ENCODE measurements at places on chromosomes 7 and 10. TPM values are rescaled to one million over a fixed set of nuclear protein-coding genes. Genes with fewer than 3 reads are reported as not detected.

- peak overlapping the region; percentile 31 for H3K4me3 ChIP-seq
- no peak for DNase-seq
- H3K36me3 ChIP-seq: no peaks in the 10 kb centered on the region
- peaks cover 12% of the 10 kb centered on the region for H3K27me3 ChIP-seq
Observed at GRCh38 chr10:55630491-55631056, 730.5 kb downstream of the ZWINT start.

DNA sequence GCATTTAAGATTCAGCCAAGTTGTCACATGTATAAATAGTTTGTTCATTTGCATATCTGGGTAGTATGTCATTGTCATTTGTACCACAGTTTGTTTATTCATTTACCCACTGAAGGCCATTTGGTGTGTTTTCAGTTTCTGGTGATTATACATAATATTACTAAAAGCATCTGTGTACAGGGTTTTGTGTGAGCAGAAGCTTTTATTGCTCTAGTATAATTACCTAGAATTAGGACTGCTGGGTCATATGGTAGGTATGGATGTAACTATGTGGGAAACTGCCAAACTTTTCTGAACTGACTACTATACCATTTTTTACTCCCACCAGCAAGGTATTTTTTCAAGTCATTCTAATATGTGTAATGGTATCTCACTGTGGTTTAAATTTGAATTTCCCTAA is 584.0 kb upstream of the GHITM start:
- no peaks in the 10 kb centered on the region for H3K4me1 ChIP-seq
- H3K4me3 ChIP-seq: no peak overlapping the region
- H3K27ac ChIP-seq: no peak overlapping the region
- H3K36me3 ChIP-seq: no peaks in the 10 kb centered on the region

Gene AKR1C4
- not detected for total RNA-seq

DNA sequence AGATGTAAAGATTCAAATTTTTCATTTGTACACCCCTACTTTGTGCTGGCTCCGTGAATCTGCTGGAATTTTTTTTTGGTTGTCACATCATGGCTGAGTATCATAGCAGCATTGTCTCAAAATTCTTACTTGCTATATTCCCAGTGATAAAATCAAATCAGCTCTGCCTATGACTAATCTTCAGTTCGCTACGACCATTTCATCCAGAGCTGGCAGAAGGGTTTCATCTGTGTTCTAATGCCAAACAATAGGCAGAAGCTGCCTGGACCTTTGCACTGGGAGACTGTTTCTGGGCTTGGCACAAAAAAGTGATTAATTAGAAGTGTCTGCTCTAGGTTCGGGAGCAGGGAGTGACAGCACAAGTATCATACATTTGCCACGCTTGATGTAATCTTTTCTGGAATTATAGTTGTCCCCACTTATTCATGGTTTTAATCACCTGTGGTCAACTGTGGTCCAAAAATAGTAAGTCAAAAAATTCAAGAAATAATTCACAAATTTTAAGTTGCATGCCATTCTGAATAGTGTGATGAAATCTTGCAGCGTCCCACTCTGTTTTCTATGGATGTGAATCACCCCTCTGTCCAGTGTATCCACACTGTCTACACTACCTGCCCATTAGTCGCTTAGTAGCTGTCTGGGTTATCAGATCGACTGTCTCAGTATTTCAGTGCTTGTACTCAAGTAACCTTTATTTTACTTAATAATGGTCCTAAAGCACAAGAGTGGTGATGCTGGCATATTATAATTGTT is 120.5 kb upstream of the IMMP2L start:
- H3K4me1 ChIP-seq: no peaks in the 10 kb centered on the region
- H3K27ac ChIP-seq: no peak overlapping the region
- no peaks in the 10 kb centered on the region for H3K27me3 ChIP-seq
- no peak overlapping the region for H3K4me3 ChIP-seq
- H3K36me3 ChIP-seq: no peaks in the 10 kb centered on the region

DNA sequence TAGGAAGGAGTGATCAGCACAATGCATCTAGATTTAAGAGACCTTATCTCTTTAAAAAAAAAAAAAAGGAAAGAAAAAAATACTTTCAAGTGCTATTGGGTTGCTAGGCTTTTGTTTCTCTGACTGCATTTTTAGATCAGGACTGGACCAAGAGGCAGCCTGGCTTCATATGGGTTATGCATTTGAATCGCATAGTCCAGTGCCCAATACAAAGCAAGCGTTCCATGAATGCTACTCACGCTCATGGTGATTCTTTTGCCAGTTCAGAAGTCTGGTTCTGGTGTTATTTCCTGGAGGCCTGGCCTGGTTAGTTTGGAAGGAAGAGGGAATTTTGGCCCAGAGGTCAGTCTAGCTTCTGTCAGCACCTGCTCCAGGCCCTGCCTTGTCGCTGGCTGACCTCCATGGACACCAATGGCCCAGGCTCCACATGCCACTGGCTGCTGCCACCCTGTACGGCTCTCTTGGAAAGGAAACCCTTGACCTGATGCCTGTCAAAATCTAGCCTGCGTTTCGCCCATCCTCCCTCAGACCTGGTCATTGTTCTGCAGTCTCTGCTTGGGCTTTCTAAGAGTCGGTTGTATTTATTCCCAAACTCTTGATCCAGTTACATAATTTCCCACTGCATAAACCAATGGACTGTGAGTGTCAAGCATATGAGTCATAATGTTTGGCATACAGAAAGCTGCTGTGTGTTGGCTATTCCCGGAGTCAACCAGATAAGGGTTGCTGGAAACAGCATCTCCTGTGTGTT is 74.3 kb upstream of the MKX start:
- no peaks in the 10 kb centered on the region for H3K27me3 ChIP-seq
- no peak for DNase-seq
- no peak overlapping the region for H3K27ac ChIP-seq
- H3K4me1 ChIP-seq: no peaks in the 10 kb centered on the region
- no peak overlapping the region for H3K4me3 ChIP-seq
- H3K36me3 ChIP-seq: no peaks in the 10 kb centered on the region

DNA sequence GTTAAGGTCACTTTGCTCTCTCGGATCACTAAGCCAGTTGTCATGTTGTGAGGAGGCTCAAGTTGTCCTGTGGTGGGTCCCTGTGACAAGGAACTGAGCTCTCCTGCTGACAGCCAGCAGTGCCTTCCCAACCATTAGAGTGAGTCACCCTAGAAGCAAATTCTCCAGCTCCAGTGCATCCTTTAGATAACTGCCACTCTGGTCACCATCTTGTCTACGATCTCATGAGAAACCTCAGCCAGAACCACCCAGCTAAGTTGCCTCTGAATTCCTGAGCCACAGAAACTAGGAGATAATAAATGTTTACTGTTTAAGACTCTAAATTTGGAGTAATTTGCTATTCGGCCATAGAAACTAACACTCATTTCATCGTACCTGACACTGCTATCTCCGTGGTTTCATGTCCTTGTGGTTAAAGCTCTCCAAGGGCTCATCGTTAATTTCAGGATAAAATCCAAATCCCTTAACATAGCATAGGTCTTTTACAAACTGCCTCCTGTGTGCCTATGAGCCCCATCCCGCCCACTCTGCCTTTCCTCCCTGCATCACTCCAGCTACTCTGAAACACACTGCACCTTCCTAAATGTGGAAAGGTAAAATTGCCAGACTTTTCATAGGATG is 56.5 kb upstream of the WIPF3 start:
- no peaks in the 10 kb centered on the region for H3K4me1 ChIP-seq
- DNase-seq: no peak
- H3K36me3 ChIP-seq: no peaks in the 10 kb centered on the region
- no peaks in the 10 kb centered on the region for H3K27me3 ChIP-seq
- H3K27ac ChIP-seq: no peak overlapping the region
- H3K4me3 ChIP-seq: no peak overlapping the region

DNA sequence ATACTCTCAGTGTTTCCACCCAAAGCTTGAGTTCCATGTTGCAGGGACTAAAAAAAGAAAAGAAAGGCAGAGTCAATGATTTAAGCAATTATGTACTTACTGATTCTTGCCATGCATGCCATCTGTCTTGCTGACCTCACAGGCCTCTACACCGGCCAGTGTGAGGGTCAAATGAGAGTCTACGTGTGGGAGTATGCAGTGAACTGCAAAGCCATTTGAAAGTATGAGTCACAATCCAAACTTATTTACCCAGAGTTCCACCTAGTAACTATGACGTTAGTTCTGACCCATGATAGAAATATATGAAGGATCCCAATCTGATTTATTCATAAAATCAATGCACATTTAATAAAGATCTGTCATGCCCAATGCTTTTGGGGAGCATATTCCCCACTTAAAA is 26.5 kb downstream of the PDE1C start:
- no peak overlapping the region for H3K4me3 ChIP-seq
- no peaks in the 10 kb centered on the region for H3K36me3 ChIP-seq
- DNase-seq: no peak
- H3K27ac ChIP-seq: no peak overlapping the region

DNA sequence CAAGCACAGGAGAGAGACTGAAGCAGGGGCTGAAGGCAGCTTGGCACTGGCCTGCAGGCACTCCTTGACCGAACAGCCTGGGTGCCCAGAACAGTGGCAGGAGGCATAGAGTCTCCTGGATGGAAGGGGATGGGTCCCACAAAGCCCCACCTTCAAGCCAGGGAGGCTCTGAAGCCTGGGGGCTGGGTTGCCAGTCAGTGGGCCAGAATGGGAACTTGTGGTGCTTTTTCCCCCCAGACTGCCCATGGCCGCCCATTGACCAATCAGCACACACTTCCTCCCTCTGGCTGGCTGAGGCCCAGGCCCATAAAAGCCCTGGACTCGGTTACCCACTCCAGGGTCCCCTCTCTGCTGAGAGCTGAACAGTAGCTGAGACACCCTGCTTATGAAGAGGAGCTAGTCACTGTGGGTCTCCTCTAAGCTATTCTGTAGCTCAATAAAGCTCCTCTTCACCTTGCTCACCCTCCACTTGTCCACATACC is 109.6 kb downstream of the ELAPOR2 start:
- no peaks in the 10 kb centered on the region for H3K36me3 ChIP-seq
- H3K27ac ChIP-seq: no peak overlapping the region
- DNase-seq: no peak

Gene ADCY1
- 1.1 TPM for total RNA-seq

Gene HOXA3
- 13.3 TPM for total RNA-seq

DNA sequence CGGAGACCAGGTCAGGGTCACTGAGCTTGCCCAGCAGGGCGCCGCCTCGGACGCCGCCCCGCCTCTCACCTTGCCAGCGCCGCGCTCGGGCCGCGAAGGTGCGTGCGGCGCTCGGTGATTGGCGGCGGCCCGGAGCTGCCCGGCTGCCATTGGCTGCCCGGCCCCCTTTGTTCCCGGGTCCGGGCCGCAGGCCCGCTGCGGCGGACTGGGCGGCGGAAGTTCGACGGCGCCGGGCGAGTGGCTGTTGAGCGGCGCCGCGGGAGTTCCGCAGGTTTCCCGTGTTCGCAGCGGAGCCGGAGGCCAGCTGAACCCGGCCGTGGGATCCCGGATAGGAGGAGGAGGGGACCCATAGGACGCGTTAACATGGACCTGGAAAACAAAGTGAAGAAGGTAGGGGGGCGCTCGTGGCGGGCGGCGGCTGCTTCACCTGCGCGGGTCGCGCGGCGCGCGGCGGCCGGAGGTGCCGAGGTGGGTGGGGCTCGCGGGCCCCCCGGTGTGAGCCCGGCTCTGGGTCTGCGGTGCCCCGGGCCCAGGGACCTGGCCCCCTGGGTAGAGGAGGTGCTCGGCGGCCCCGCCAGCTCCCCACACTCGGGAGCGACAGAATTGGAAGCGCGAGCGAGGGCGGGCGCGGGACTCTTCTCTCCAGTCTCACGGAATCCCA is at the start of gene TES:
TSS of gene TES (plus strand) at position 195 of the 661 bp plus-strand sequence. CDS start at position 364, 169 bp downstream.
- no peaks in the 10 kb centered on the region for H3K27me3 ChIP-seq
- no peaks in the 10 kb centered on the region for H3K36me3 ChIP-seq
- H3K4me1 ChIP-seq: no peaks in the 10 kb centered on the region
- DNase-seq: peak; percentile 85

DNA sequence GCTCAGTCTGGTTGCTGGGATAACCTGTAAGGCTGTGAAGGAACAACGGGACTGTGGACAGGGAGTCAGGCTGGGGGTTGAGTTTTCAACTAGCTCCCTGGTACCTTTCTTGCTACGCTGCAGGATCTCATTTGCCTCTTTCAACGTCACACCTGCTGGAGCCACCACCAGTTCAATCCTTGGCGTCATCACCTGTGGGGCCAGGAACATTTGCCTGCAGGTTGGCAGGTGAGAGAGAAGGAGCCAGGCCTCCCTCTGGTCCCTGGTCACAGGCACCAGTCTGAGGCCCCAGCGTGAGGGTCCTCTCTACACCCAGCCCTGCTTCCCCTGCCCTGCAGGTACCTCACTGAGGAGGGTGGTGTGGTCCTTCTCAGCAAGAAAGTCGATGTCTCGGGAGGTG is 9.8 kb downstream of the IMPDH1 start:
- DNase-seq: no peak
- H3K4me1 ChIP-seq: peaks cover 6% of the 10 kb centered on the region
- H3K4me3 ChIP-seq: no peak overlapping the region
- no peaks in the 10 kb centered on the region for H3K27me3 ChIP-seq

DNA sequence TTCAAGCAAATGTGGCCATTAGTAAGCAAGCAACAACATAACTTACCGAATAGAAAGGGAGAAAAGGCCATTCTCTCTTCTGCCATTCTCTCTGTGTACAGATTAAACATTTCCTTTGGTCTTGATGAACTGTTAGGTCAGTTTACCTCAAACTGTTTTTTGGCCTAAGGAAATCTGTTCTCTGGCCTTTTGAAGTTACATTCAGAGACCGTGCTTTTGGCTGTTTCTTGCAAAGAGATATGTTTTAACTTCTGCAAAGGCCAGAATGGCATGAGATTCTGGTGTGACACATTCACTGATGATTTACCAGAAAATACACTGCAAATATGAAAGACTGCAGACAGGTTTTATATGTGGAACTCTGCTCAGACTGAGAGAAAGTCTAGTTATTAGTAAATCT is 22.2 kb downstream of the AHR start:
- no peaks in the 10 kb centered on the region for H3K36me3 ChIP-seq
- no peak for DNase-seq
- H3K27me3 ChIP-seq: no peaks in the 10 kb centered on the region

- no peak overlapping the region for H3K27ac ChIP-seq
- no peaks in the 10 kb centered on the region for H3K36me3 ChIP-seq
- no peaks in the 10 kb centered on the region for H3K27me3 ChIP-seq
- no peaks in the 10 kb centered on the region for H3K4me1 ChIP-seq
- DNase-seq: no peak
- H3K4me3 ChIP-seq: no peak overlapping the region
Observed at GRCh38 chr10:70622981-70623844, 20.7 kb upstream of the PRF1 start.

DNA sequence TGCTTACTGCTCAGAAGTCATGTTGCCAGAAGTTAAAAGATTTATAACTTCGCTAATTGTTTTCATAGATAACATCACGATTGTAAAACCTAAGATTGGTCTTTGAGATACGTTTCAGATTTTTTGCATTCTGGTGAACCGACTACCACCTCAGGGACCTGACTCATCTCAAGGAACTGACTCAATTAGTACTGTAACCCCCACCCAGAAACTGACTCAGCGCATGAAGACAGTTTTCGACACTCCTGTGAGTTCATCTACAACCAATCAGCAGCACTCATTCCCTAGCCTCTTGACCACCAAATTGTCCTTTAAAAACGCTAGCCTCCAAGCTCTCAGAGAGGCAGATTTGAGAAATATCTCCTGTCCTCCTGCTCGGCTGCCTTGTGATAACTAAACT is 72.3 kb downstream of the ELMO1 start:
- H3K4me3 ChIP-seq: no peak overlapping the region
- DNase-seq: no peak
- no peaks in the 10 kb centered on the region for H3K4me1 ChIP-seq
- no peaks in the 10 kb centered on the region for H3K27me3 ChIP-seq

Measured in colonic mucosa (tissue), 4 donors.